ENCODE measurements at places on chromosomes 16 and 17.

DNA sequence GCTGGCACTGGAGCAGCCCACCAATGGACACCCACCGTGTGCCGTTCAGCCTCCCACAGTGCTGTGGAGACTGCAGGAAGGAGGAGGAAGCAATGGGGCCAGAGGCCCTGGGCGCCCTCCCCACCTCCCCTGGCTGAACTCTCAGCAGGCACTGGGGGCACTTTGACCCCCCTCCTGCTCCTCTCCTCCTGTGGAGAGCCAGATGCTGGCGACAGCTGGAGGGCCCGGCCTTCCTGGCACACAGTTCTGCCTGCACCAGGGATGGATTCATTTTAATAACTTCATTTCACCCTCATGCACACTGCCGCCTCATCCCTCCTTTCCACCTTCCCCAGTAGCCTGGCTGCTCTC lies 6.0 kb downstream of the NXPH3 start:
- no peak for DNase-seq

DNA sequence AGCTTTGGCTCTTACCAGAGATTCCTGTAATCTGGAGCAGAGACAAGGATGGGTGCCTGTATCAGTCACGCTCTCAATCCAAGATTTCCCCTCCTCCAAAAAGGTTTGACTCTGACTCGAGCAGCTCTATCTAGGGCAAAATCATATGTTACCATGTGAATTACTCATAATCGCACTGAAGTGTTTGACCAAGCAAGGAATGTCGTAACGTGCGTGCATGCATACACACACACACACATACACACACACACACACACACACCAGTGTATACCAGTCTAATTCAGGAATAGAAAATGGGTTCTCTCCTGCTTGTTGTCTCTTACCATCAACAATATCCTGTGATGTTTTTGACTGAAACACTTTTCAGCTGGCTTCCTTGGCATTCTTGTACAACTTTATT lies 835.1 kb downstream of the KCNJ2 start:
- no peak for DNase-seq

- DNase-seq, result no peak
Observed at GRCh38 chr16:85750827-85751697, at the start of gene C16orf74. TSS of gene C16orf74 (minus strand) at chr16:85751096. CDS start at chr16:85735217, 15,879 bp downstream.

GRCh38 chr17:47989700-47990099 lies 18.8 kb downstream of the CDK5RAP3 start:
- DNase-seq, result no peak

DNA sequence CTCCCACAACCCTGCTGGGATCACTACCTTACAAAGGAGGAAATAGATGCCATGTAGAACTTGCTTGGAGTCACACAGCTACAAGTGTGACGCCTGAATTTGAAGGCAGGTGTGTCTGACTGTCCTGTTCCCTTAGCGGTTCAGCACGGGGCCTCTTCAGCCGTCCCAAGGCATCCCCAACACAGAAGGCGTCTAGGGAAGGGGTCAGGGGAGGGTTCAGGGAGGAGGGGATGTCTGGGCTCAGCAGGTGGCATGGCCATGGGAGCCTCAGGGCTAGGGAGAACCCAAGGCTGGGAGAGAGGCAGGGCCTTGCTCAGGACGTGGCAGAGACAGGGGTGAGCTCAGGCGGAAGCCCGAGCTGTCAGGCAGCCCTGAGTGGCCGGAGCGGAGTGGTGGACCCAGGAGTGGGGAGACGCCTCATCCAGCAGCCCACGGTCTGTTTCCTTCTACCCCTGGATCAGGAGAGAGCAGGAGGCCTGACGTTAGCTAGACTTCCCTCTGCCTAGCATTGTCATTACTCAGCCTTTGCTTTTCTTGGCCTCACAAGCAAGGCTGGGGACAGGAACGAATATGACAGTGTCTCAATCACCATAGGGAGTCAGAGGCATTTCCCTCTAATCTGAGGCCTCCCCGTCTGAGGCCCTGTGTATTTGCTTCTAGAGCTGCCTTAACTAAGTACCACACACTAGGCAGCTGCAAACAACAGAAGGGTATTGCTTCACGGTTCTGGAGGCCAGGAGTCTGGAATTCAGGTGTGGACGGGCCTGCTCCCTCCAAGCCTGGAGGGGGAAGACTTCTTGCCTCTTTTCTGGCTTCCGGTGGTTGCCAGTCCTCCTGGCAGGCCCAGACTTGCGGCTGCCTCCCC lies 31.3 kb upstream of the ANKRD40CL start:
- DNase-seq, result no peak

GRCh38 chr17:4948166-4948930 lies at the start of gene PFN1:
TSS of gene PFN1 (minus strand) at chr17:4948530. CDS start at chr17:4948394, 136 bp downstream.
- peak; percentile 86 for DNase-seq

DNA sequence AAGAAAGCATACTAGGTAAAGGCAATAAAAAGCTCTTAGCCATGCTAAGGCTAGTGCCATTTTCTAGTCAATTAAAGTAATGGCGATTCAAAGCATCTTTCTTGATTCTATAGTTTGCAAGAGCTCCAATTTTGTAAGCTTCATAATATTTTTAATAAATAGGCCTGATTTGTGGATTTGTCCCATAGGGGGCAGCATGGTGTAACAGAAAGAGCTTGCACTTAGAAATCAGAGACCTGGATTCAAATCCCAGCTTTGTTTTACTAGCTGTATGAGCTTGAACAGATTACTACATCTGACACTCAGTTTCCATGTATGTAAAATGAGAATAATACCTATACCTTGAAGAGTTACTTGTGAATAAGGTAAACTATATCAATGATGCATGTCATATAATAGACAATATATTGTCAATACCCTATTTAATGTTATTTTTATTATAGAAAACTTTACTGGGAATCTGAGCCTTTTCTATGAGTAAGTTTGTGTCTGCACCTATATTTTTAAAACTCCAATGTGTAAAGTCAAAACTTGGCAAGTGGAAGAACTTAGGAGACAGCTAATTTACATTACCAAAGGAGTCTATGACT lies 93.6 kb upstream of the NOG start:
- DNase-seq, result no peak

Measured in stimulated activated CD4-positive, alpha-beta T cell treated with anti-CD3 and anti-CD28 coated beads, TNF-alpha, amount 100 ng/mL, for 4 hours (primary cell).